NB4 (cell line): ENCODE measurements at places on chromosomes 16 and 17.

GRCh38 chr17:81303385-81303784 lies 8.3 kb upstream of the SLC38A10 start:
- DNase-seq: no peak

DNA sequence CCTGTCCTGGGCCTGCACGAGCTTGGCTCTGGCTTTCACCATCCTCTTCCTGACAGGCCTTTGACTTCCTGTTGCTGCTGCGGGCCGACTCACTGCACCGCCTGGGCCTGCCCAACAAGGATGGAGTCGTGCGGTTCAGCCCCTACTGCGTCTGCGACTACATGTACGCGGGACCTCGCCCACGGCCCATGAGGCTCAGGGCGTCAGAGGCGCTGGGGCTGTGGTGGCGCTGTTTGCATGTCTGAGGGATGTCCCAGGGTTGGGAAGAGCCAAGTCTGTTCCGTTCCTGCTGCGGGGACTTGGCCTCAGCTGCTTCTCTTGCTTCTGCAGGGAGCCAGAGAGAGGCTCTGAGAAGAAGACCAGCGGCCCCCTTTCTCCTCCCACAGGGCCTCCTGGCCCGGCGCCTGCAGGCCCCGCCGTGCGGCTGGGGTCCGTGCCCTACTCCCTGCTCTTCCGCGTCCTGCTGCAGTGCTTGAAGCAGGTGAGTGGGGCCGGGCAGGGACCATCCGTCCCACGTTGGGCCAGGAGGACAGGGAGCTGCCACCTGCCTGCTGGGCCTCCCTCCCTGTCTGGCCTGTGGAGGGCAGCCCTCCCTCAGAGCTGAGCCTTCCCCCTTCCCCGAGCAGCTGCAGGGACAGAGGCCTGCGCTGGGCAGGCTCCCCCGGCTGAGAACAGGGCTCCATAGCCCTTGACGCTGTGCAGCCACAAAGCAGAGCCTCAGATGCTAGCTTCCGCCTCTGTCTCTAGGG lies 23.8 kb downstream of the TSC2 start:
- DNase-seq: no peak

DNA sequence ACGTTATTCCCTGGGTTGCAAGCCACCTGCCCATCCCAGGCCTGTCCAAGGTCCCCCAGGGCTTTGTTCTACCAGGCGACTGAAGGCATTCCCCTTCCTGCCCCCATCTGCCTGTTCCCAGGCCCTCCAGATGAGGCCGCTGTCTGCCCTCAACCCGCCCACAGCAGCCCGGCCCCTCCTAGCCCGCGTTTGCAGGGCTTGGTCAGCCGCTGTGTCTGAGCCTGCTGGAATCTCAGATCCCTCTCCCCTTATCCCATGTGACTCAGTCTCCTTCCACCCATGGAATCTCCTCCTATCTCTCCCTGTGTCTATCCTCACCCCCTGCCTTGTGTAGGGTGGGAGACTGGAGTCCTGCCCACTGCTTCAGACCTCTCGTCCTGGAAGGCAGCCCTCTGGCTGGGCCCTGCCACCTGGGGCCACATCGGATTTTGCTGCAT lies 186.0 kb upstream of the TNRC6C start:
- peak; percentile 63 for DNase-seq

- DNase-seq: no peak
Observed at GRCh38 chr17:38463451-38463858, 35.2 kb downstream of the ARHGAP23 start.

DNA sequence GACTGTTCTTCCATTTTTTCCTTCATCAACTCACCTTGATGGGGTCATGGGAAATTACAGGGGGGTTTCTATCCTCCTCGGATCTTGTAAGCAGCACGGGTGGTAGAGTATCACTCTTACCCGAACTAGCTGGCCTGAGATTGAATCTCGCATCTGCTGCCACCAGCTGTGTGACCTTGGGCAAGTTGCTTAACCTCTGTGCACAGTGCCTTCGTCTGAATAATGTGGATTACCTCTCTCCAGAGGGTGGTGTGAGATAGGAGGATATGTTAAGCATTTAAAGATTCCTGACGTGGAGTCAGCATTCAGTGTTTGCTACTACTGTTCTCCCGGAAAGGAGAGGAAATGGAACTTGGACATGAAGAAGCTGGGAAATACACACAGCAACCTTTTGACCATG lies 24.4 kb downstream of the LASP1 start:
- peak; percentile 39 for DNase-seq

- DNase-seq: no peak
Observed at GRCh38 chr16:11047939-11048800, 103.8 kb downstream of the CLEC16A start.

DNA sequence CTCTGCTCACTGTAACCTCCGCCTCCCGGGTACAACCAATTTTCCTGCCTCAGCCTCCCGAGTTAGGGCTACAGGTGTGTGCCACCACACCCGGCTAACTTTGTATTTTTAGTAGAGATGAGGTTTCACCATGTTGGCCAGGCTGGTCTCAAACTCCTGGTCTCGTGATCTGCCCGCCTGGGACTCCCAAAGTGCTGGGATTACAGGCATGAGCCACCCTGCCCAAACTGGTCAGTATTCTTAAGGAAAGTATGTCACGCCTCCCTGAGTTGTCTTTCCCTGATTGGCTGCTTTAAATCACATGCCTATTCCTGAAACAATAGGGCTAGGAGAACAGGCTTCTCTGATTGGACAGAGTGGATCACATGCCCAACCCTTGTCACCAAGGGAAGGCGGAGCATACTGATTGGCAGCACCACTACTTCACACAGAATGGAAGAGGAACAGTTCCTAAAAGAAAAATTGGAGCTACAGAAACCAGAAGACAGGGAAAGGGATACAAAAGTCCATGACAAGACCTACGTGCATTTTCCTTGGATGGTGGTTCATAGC lies 17.6 kb upstream of the CYB5B start:
- peak; percentile 49 for DNase-seq

DNA sequence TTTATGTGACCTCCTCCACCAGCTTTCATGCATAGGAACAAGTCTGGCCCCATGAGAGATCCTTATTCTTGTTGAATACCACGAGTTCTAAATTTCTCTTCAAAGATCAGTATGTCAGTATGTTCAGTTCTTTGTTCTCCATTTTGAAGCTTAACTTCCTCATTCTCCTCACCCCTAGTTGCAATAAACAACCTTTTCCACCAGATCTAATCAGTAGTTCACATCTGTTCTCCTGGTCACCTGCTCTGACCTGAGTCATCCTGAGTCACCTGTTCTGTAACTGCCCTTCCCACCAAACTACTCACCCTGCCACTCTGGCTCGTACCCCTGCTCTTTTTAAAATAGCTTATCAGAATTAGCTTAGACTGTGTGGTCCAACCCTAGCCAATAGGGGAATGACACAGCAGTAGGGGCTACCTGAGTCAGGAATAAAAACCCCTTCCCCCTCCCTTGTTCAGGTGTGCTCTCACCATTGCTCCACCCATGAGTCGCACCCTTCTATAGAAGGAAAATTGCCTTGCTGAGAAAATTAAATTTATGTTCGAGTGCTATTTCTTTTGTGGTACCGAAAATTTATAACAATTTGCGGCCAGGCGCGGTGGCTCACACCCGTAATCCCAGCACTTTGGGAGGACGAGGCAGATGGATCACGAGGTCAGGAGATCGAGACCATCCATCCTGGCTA lies 94.6 kb downstream of the EMP2 start:
- DNase-seq: peak; percentile 50

- no peak for DNase-seq
Observed at GRCh38 chr17:71985111-71986039, 135.4 kb upstream of the SOX9 start.

DNA sequence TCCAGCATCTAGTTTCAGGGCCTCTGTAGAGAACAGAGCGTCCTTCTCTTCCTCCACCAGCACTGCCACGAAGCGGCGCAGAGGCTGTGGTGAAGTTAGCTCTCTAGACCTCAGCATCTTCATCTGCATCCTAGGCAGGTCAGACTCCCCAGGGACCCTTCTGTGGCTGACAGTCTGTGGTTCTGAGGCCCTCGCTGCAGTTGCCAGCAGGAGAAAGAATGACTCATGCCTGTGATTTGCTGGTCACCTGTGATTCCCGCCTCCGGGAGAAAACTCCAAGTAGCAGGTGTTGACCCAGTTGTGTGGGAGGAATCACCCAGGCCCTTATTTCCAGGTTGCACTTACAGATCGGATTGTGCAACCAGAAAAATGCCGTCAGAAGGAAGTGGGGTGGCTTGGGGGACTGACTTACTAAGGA lies 117.3 kb upstream of the CACNG5 start:
- DNase-seq: peak; percentile 31

GRCh38 chr17:349666-350065 lies 2.9 kb downstream of the RPH3AL start:
- DNase-seq: no peak

DNA sequence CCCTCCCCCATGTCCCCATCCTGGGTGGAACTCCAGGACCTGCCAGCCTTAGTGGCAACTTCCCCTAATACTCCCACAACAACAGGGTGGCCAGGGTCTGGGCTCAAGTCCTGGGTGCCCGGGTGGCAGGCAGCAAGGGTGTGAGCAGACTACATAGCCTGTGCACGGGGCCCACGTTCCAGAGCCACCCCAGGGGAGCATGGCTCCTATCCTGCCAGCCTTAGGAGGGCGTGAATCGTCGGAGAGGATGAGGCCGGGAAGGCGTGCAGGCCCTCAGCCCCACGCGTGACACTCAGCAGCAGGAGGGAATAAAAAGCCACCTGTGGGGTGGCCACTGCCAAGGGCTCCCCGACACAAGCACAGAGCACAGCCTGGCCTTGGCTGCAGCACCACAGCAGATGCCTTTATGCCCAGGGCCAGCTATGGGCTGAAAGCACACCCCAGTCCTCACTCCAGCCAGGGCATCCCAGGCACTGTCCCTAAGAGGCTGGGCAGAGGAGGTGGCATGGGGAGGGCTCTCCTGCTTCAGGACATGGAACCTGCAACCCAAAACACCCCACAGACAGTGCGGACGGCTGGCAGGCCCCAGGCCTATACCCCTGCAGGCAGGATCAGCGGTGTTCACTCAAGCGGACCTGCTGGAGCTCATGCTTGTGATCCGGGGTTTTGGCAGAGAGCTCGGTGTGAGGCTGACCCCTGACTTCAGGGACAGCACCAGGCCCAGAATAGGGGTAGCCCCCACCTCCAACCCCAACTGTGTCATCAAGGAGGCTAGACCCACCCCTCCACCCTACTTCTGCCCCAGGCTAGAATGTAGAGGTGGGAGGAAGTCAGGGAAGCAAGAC lies 2.7 kb downstream of the BCAR1 start:
- DNase-seq: no peak

GRCh38 chr16:66553223-66553622 lies 847 bp downstream of the CKLF start:
- peak; percentile 22 for DNase-seq

GRCh38 chr17:78624324-78625151 lies 47.3 kb upstream of the DNAH17 start:
- no peak for DNase-seq

GRCh38 chr16:8831871-8832716 lies 34.5 kb downstream of the PMM2 start:
- no peak for DNase-seq

DNA sequence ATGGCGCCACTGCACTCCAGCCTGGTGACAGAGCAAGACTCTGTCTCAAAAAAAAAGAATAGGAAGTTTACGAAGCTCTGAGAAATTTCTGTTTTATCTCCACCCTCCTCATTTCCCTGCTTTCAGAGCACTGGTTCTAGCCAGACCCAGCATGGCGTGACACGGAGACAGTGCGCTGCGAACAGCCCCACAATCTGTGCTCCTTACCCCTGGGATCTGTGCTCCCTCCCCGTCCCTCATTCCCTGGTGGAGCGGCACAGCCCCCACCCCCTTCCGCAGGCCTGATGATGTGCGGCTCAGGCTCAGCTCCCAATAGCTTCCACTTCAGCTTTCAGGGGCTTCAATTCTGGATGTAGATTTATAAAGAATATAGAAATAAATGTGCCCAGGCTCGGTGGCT lies 56.1 kb upstream of the ENDOV start:
- no peak for DNase-seq

DNA sequence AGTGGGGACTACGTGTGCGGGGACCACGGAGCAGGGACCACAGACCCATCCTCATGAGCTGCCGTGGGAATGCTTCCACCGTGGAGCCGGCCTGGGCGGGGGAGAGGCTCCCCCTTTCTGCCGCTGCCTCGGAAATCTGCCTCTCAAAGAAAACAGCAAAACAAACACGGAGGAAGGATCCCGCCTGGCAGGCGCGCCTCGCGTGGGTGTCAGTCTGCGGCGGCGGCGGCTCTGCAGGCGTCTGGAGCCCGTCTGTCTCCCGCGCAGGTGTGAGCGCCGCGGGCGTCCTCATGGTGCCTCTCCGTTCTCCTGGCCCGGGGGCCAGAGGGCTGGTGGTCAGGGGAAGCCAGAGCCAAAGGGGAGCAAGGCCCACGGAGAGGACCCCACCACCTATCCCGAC lies 27.5 kb downstream of the GSE1 start:
- DNase-seq: no peak

- no peak for DNase-seq
Observed at GRCh38 chr16:86718118-86718517, 139.8 kb downstream of the FOXL1 start.

- DNase-seq: no peak
Observed at GRCh38 chr17:80729761-80730160, 185.1 kb downstream of the RPTOR start.
